Activated CD4-positive, alpha-beta T cell treated with anti-CD3 and anti-CD28 coated beads, Interleukin-2, amount 50 U/mL, for 16 hours (primary cell): ENCODE measurements at places on chromosomes 2 and 18.

- DNase-seq = no peak
These were observed 143.7 kb upstream of the TTC39C start for GRCh38 chr18:23870676-23871380.

DNA sequence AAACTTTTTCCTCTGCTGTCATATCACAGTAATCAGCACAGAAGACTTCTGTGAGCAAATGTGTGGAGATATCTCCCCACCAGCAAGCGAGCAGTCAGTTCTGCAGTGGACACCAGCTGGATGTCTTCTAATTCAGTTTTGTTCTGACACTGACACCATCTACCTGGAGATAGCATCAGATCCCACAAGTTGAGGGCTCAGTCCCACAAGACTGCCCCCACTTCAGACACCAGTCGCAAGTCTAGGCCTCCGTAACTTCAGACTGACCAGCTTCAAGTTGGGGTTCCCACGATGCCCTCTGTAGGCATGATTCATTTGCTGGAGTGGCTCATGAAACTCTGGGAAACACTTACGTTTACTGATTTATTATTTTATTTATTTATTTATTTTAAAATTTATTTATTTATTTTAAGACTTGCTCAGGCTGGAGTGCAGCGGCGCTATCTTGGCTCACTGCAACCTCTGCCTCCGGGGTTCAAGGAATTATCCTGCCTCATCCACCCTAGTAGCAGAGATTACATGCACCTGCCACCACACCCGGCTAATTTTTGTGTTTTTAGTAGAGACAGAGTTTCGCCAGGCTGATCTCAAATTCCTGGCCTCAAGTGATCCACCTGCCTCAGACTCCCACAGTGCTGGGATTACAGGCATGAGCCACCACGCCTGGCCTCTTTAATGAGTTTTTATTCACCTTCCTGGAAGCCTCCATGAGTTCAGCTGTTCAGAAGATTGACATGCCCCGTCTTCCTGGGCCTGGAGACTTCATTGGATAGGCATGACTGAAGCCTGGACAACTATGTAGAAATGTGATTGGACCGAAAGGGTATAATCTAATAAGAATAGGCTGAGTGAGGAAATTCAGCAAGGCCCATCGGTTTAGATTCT lies 55.7 kb downstream of the PAPOLG start:
- no peak for DNase-seq

- DNase-seq = no peak
These were observed 143.7 kb downstream of the ATL2 start for GRCh38 chr2:38233231-38233983.

DNA sequence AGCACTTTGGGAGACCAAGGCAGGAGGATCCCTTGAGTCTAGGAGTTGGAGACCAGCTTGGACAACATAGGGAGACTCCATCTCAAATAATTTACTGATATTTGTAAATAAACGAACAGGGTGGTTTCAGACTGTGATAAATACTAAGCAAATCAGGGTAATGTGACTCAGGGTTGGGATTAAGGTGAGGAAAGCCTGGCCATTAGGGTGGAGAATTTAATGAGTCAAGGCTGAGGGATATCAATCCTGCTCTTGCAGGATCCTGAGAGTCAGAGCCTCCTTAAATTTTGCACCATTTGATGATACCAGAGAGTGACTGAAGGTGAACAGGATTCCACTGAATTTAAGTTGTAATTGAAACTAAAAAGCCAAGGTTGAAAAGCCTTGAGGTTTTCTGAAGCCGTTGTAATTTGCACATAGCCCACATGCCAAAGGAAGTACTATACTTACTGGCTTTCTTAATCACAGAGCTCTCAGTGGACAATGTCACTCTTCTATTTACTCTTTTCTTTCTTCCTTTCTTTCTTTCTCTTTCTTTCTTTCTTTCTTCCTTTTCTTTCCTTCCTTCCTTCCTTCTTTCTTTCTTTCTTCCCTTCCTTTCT lies 28.6 kb upstream of the AP1S3 start:
- peak; percentile 26 for DNase-seq

DNA sequence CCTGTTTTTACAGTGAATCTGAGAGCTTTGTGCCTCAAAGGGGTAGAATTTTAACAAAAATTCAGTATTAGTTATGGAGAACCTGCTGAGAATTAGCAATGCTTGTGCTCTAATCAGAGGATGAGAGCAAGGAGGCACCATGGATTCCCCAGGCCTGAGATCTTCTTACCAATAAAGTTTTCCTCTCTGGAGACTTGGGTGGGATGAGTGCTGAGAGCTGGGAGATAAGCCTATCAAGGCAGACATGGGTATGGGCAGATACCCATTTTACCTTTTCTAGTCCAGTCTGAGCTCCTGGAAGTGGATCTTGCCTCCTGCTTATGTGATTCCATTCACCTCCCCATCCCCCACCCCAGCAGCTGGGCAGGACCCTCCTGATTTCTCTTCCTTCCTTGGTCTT lies 53.9 kb downstream of the BMP10 start:
- DNase-seq = no peak

GRCh38 chr2:85647823-85648526 lies 20.0 kb downstream of the SFTPB start:
- DNase-seq = no peak

DNA sequence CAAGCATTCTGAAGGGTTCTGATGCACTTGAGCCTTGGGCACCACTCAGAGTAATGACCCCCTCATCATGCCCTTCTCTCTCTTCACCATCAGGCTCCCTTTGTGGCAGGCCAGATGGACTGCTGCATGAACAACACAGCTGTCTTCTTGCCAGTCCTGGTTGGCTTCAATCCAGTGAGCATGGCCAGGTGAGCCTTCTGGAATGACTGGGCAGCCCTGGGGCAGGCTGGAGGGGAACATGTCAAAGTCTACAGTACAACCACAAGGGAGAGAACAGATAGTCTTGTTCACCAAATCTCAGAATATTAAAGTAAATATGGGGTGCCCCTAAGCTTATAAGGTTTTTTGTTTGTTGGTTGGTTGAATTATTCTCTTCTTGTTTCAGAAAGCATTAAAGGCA lies 4.4 kb downstream of the GCKR start:
- no peak for DNase-seq

DNA sequence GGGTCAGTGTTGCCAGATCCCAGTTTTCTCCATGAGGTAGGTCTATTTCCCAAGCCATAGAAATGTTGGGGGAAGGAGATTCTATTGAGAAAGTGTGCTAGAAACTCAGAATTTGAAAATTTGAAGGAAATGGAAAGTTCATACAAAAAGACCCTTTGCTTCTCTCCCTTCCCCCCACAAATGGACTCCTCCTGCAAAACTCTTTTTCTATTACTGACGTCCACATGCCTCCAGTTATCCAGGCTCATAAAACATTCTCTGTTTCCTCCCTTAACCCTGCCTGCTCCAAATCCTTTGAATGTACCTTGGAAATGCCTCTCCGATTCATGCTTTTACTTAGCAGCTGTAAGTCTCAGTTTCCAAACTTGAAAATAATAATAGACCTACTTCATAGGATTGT lies 237.5 kb upstream of the TNP1 start:
- DNase-seq = no peak

DNA sequence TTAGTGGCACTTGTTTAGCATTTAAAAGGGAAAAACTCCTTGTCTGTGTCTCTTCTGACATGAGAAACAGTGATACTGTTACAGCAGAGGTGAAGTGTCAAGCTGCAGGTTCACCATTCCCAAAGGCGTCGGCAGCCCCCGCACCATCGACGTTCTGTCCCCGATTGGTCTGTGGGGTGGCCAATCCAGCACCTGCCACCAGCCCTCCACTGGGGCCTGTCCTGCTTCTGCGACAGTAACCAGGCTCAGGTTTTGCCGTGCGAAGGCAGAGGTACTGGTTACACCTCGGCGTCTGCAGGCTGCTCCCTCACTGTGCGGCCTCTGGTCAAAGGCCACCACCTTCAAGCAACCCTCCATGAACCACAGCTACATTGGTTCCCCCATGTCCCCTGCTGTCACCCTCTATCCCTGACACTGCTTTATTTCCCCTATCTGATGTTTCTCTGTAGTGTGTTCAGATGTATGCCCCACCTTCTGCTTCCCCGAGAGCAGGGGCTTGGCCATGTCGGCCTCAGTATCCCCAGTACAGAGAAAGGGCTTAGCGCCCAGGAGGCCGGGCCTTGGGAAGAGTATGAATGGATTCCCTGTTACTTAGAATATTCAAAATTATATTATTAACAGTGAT lies 8.6 kb upstream of the ESPNL start:
- no peak for DNase-seq

- DNase-seq = peak; percentile 70
These were observed at the start of gene ADCY3 for GRCh38 chr2:24920098-24920808. TSS of gene ADCY3 (minus strand) at chr2:24920237. CDS start at chr2:24918987, 1,250 bp downstream.

GRCh38 chr2:69309351-69310110 lies 77.5 kb downstream of the GFPT1 start:
- no peak for DNase-seq

- no peak for DNase-seq
These were observed 1289.2 kb downstream of the DSC3 start for GRCh38 chr18:29753379-29753778.

DNA sequence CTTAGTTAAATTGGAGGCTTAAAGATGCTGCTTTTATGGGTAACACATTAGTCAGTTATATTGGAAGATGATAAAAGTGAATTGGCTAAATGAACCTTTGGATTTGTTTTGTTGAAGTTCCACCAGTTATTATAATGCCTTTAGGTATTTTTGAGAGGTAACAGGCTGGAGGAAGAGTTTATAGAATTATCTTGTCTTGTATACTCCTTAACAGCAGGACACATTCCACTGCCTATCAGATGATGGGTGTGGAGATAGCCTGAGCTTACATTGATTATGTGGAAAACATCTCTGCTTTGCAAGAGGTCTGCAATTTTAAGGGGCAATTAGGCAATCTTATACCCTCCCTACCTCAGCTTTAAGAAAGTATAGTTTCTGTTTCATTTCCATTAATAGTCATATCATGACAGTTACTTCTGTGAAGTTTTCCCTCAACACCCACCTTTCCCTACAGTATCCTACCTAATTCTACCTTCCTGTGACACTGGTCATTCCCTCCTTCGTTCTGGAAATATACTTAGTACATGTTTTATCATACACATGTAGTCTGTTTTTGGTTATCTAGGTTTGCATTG lies 403.7 kb upstream of the SPRED2 start:
- DNase-seq = no peak

- no peak for DNase-seq
These were observed 1051.3 kb upstream of the NRXN1 start for GRCh38 chr2:52083214-52083613.

GRCh38 chr2:101479810-101480209 lies 4.9 kb upstream of the RFX8 start:
- no peak for DNase-seq

DNA sequence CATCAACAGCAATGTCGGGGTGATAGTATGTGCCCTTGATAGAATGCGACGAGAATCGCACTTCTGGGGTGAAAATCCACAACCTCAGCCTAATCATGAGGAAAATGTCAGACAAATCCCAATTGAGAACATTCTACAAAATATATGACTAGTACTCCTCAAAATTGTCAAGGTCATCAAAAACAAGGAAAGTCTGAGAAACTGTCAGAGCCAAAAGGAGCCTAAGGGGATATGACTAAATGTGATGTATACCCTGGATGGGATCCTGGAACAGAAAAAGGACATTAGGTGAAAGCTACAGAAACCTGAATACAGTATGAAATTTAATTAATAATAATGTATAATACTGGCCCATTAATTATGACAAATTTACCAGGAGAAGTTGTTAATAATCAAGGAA lies 7.6 kb upstream of the CACNB4 start:
- no peak for DNase-seq

GRCh38 chr2:71675296-71675695 lies 221.9 kb downstream of the DYSF start:
- no peak for DNase-seq

- no peak for DNase-seq
These were observed 47.2 kb downstream of the FAM124B start for GRCh38 chr2:224354632-224355211.

GRCh38 chr2:237421542-237422116 lies 7.7 kb upstream of the COL6A3 start:
- DNase-seq = peak; percentile 78

- no peak for DNase-seq
These were observed 144.8 kb downstream of the ZNF804A start for GRCh38 chr2:184743096-184743495.

GRCh38 chr18:11121443-11121849 lies 27.9 kb downstream of the PIEZO2 start:
- DNase-seq = no peak

- peak; percentile 67 for DNase-seq
These were observed 21.0 kb upstream of the PTMA start for GRCh38 chr2:231687133-231687852.

DNA sequence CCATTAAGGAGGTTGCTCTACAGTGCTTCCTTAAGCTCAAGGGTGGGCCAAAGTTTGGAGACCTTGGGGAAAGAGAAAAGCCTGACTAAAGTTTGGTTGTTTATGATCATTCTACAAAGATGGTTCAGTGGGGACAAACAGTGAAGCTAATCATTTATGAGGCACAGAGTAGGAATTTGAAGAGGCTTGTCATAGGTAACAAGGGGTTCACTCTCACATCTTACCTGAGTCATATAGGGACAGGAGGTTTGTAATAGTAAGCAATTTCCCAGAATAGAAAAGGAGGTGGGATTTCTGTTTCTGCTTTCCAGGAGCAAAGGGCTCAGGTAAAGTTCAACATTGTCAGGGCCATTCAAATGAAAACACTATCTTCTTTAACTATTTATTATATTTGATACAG lies 787.9 kb downstream of the CPS1 start:
- DNase-seq = no peak

DNA sequence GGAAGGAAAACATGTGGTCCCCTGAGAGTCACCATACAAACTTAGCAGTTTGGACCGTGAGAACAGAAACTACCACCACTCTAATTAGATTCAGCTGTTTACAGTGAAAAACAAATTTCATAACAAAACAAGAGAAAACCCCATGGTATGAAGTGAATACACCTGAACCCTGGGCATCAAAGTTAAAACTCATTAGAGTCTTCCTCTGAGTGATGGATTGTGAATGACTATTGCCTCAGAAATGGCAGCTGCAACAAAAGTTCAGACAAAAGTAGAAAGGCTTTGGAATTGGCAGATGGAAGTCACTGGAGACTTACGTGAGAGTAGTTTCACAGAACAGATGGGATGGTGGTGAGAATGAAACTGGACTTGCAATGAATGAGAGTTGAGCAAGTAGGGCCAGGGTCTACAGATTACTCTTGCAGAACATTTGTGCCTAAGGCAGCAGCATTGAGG lies 98.0 kb downstream of the AAK1 start:
- no peak for DNase-seq

DNA sequence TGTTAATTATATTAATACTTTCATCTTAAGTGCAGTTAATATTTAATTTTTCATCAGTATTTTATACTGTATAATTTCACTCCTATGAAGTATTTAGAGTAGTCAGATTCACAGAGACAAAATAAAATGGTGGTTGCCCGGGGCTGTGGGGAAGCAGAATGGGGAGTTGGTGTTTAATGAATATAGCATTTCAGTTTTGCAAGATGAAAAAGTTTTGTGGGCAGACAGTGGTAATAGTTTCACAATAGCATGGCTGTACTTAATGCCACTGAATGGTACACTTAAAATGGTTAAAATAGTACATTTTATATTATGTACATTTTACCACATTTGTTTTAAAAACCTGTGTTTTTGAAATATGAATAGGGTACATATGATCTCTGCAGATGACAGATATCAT lies 31.2 kb downstream of the CFAP221 start:
- no peak for DNase-seq

GRCh38 chr2:236523249-236523648 lies 46.4 kb upstream of the ACKR3 start:
- DNase-seq = no peak

GRCh38 chr18:58813105-58813504 lies 51.6 kb upstream of the ZNF532 start:
- no peak for DNase-seq

GRCh38 chr2:25215948-25216679 lies 47.7 kb upstream of the POMC start:
- peak; percentile 88 for DNase-seq

- no peak for DNase-seq
These were observed 24.9 kb downstream of the HADHB start for GRCh38 chr2:26269571-26270158.
